ENCODE measurements at places on chromosomes 3 and 15.

- DNase-seq, result no peak
Measured at GRCh38 chr3:53320697-53321096, 26.6 kb downstream of the DCP1A start.

- DNase-seq, result no peak
Measured at GRCh38 chr3:151318313-151318712, 1.7 kb upstream of the GPR87 start.

DNA sequence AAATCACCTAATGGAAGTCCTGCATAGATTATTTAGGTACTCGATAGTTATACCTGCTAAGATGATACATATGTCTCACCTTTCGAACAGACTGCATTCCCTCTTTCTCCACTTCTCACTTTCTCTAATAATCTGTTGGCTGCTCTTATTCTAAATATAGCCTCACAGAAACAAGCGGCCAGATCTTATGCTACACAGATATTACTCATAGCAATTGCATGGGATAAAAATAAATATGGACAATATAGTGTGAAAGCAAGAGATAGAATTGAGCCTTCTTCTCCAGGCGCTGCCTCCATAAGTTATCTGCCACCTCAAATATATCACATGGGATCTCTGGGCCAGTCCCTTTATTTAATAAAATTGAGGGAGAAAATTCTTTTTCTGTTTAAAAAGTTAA is 29.5 kb upstream of the TGFBR2 start:
- no peak for DNase-seq

DNA sequence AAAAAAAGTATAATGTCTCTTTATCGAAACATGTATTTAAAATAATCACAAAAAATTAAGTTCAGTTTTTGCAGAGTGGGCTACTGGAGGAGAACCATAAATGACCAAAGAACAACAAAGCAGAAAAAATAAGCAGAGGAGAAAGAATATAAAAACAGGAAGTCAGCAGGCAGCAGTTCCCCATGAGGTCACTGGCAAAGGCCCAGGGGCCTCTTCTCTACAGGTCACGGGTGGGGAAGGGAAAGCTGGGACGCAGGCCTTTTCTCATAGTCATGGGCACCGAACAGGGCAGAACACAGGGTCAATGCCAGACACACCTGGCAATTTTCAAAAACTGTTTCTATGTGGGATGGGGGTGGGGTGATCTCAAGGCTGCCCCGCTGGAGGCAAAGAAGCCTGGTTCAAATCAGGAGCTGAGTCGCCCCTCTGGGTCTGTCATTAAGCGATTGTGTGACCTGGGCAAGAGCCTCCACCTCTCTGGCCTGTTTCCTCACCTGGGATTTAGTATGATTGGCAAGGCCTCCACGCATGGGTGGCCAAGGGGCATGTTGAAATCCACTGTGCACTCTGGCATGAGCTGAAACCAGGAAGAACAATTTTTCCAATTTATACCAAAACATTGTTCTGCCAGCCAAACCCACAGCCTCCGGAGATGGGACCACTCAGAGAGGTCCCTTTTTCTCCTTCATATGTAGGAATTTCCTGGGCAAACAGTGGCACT is 43.8 kb upstream of the UACA start:
- DNase-seq, result no peak

DNA sequence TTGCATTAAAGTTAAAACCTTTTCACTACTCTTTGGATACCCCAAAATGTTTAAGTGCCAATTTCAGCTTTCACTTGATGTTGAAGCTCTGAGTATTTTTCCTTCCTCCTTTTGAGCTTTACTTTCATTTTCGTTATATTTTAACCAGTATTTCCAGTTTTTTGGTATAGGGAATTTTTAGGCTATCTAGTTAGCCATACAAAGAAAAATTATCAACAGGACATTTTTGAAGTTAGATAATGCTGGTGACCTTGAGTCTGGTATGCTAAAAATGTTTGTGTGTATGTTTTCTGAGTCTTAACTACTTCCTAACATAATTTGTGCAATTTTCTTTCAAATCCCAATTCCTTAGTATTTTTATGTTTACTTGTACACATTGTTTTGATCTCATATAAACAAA is 284.8 kb downstream of the OTOL1 start:
- DNase-seq, result no peak

GRCh38 chr3:9448071-9448470 is 50.7 kb downstream of the SETD5 start:
- DNase-seq, result no peak

DNA sequence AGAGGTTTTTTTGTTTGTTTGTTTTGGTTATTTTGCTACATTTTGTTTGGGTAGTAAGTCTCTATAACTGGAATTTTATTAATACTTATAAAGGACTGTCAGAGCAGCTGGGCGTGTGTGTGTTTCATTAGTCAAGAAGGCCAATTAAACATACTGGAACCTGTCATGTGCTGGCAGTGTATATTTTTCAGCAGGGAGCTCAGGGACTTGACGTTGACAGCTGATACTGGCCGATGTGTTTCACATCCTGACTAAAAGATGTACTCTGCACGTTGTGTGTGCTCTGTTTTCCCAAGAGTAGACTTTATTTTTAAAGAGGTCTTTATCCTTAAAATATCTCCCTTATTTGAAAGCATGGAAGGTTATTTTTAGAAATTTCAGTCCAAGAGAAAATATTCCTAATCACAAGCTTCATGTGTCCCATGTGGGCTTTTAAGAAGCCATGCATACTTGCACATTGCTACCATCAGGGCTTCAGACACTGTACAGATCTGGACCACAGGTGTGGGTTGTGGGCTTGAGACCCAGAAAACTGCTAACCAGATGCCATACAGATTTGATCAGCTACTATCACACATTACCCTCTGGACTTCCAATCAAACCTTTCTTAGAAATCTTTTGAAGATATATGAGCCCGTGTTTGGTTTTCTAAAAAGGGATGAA is 135.9 kb downstream of the FEZF2 start:
- DNase-seq, result no peak

- peak; percentile 17 for DNase-seq
Measured at GRCh38 chr3:188978421-188979171, 193.2 kb upstream of the TPRG1 start.

DNA sequence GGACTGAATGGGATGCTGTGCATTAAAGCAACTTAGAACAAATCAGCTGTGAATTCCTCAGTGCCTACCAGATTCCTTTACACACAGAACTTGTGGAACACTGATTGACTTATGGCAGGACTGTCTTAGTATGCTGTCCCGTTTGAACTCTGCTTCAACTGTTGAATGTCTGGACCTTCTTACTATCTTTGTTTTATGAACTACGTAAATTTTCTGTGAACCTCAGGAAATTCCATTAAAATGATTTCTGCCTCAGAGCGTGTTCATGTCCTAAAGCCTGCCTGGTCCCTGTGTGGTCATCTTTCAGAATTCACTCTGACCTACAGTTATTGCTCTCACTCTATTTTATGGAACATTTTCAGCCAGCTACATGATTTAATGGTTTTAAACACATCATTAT is 29.4 kb upstream of the FBN1 start:
- DNase-seq, result no peak

DNA sequence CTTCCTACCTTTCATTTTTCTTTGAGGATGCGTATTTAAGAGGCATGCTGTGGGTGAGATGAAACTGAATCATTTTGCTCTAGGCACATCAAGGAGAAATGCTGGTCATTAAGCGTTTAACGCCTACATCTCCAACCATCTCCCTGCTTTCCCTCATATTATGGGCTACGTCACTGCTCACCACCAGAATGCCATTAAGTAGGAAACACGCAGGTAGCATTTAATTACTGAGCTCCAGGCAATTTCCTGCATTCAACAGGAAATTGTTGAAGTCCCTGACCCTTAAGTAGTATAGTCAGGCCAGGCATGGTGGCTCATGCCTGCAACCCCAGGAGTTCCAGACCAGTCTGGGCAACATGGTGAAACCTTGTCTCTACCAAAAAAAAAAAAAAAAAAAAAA is 66.1 kb downstream of the CHSY1 start:
- DNase-seq, result no peak

DNA sequence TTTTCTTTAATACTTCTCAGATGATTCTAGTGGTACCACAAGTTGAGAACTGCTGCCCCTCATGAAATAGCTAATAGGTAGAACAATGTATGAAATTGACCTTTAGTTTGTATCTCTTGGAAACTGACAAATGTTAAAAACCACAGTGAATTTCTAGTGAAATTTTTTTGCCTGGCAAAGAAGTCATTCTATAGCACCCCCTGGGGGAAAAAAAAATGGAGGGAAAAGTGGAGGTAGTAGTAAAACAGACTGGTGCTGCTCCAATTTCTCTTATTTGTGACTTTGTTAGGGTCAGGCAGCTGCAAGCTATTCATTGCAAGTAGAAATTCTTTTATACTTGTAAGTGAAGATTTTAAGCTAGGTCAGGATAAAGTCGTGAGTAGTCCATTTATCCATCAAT is 605.0 kb downstream of the NLGN1 start:
- DNase-seq, result no peak

DNA sequence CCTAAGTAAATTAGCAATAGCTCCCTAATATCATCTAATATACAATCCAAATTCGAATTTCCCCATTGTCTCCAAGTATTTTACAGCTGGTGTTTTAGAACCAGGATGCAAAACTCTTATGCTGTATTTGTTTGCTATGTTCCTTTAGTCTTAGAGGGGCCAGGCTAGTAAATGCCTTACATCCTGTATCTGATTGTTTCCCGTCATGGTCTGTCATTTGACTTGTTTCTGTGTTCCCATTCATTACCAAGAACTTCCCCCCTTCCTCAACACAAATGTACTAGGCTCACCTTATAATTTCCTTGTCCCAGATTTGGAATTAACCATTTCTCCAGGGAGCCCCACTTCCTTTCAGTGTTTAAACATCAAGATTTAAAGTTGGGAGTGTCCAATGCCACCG is 54.1 kb downstream of the ABTB1 start:
- no peak for DNase-seq

DNA sequence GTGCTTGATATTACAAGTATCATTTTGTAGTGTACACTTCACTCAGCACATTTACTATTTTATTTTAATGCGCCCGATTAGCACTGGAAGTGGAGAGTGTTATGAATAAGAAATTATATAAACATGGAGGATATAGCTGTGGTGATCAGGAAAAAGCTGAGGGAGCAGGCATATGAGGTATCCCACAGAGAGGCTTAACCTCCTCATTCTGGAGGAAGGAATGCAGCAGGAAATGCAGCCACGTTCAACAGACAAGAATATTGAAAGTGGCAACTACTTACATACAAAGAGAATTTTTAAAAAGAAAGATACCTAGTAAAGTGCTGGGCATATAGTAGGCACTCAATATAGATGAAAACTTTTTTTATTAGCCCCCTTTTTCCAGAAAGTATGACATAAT is 166.0 kb upstream of the SATB1 start:
- no peak for DNase-seq

DNA sequence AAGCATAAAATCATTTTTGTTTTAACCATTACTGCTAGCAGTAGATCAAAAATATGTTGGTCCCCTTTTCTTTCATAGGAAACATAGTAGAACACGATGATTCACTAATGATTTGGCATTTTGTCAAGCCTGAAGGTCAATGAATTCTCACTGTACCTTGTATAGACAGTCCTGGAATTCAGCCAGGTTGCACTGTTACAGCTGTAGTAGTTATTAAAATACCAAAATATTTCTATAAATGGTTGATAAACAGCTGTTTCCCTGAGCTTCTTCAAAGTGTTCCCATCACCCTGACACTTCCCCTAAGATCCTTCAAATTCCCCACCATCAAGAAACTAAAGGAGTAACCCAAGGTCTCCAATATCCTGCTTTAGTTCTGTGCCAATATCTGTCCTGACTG is 200.9 kb downstream of the ATP8B4 start:
- DNase-seq, result no peak

GRCh38 chr3:55244247-55244646 is 242.9 kb downstream of the WNT5A start:
- DNase-seq, result no peak

DNA sequence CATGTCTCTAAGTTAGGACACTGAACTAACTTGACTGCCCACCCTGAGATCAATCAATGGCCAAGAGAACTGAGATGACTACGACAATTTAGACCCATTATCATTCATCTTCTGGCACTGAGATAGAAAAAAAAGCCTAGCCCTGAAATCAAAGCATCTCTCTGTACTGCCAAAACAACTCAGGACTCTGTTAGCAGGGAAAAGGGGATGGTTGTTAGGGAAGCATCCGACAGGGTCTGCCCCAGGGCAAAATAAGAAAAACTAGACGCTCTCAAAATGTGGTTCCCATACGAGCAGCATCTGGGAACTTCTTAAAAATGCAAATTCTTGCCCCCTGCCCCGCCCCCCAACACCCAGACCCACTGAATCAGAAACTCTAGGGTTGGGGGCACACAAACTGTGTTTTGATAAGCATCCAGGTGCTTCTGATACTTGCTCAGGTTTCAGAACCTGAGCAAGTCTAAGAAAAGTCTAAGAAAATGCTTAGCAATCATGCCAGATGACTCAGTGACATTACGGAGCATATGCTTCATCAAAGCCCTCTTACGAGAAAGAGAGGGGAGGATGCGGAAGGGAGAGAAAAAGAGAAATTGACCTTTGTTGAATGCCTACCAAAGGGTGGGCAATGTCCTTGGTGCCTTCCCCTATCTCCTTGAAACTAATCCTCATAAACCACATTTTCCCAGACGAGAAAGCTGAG is 172.8 kb upstream of the HES1 start:
- no peak for DNase-seq

DNA sequence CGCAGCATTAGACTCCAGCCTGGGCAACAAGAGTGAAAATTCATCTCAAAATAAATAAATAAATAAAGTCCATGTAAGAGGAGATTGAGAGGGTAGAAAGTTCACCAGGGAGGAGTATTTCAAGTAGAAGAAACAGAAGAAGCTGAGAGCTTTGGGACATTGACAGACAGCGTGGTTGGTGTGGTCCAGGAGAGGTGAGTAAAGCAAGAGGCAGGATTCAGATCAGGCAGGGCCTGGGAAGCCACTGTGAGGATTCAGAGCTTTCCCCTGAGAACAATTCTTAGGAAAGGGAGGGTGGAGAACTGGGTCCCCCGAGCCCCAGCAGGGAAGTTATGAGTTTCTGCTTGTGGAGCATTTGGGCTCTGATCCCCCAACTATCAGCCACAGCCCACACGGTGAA is 54.2 kb upstream of the AMOTL2 start:
- no peak for DNase-seq

GRCh38 chr15:81265256-81265943 is 58.5 kb downstream of the STARD5 start:
- DNase-seq, result no peak

GRCh38 chr15:88982304-88982945 is 69.2 kb upstream of the MFGE8 start:
- no peak for DNase-seq

GRCh38 chr15:51782357-51782896 is 31.0 kb downstream of the TMOD2 start:
- peak; percentile 22 for DNase-seq

All from HTR-8/SVneo (cell line).